ENCODE measurements at places on chromosomes 4 and X.

- DNase-seq, result no peak
These were observed 779 bp upstream of the PRSS12 start for GRCh38 chr4:118353534-118354030.

DNA sequence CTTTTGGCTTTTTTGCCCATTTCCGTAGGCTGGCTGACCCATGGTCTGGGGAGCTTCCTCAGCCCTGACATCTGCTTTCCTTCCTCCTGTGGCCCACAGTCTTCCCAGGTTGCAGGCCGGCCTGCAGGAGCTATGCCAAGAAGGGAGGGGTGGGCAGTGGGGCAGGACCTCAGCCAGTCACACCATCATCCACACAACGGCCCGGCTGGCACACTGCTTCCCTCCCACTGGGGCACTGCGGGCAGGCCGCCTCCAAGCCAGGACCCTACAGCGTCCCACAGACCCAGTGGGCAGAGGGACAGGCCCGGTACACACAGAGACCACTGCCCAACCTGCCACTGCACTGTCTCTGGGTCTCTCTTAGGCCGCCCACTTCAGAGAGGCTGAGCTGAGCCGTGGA is 38.0 kb downstream of the CTBP1 start:
- DNase-seq, result peak; percentile 31

DNA sequence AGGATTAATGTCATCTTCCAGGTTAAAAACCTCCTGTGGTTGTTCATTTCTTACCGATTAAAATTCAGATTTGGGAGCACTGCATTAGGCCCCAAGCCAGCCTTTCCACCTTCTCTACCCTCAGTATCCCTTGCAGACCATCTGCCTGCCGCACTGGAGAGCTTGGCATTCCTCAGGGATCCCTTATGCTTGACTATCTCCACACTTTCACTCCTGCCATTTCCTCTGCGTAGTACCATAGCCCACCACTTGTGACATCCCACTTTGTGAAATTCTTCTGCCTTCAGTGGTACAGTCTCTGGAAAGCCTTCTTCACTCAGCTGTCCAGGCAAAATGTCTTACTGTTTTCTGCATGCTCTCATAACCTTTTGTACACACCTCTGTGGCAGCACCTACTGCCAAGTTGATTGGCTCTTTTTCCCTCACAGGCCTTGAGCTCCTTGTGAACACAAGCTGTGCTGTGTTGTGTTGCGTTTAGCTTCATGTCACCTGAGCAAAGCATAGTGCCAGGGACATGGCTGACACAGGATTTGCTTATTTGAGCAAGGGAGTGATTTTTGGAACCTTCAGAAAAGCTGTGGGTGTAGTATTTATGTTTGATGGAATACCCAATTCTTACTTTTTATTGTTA is 156.4 kb downstream of the ARX start:
- DNase-seq, result no peak

DNA sequence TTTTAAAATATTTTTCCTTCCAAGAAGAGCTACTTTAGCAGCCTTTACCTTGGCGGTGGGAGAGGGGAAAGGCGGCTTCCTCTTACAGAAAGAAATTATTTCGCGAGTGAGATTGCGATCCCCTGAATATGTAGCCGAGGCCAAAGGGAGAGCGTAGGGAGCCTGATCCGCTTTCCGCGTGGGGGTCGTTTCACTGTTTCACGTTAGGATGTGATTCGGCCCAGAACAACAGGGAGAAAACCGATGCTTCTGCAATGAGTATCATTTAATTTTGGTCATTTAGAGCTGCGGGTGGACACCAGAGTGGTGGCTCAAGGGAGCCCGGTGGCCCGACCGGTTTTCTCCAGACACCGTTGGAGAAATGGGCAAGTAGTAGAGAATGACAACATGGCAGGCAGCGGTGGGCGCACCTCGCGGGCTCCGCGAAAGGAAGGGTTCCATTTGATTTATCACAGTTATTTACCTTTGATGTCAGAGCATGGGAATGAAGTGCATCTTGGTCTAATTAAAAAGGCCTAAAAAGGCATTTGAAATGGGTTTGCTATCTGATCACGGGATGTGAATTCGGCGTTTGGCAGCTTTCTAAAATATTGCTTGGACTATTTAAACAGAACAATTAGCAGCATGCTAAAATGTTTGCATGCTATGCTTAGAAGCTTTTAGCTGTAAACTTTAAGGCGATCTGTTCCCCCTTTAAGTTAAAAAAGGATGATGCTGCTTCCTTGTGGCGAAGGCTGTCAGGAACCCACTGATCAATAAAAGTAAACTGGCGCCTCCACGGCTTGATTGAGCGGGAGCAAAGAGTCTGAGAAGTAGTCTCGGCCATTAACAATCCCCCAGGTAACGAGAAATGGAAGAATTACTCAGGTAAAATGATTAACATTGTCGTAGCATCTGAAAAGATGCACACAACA is 2.0 kb upstream of the PCDH19 start:
- no peak for DNase-seq

GRCh38 chr4:179894066-179894778 is 2349.0 kb upstream of the TENM3 start:
- no peak for DNase-seq

DNA sequence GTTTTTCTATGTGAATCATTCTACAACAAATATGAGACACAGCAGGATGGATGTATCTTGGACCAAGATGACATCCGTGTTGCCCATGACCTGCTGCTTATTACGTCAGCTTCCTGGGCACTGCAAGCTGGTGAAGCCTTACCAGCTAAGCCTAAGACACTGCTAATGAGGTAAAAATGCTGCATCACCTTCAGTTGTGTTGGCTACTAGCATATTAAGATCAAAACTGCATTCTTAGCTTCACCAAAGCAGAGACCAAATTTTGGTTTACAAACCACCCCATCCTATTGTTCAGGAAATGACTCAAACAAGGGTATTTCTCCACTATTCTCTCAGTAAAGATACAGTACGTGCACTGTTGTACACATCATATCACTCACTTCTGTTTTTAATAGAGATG is 50.3 kb downstream of the MAML3 start:
- DNase-seq, result no peak

Data from heart left ventricle (tissue), 16 donors.